ENCODE measurements at places on chromosomes 4 and X.

- no peak for DNase-seq
Observed at GRCh38 chr4:75708218-75708691, 16.1 kb upstream of the USO1 start.

DNA sequence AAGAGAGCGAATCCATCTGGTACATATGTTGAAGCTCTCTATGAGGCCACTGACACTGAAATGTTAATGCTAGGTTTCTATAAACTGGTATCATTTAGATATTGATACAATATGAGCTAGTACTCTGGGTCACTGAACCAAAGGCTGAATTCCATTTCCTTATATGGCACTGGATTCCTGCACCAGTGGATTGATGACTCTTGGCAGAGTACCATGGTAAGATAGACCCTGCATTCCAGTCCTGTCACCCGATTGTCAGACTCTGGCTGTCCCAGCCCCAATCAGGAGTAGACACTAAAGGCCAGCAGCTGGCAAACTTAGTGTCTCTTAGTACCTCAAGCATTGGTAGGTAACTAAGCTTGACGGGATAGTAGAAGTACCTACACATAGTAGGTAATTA lies 44.0 kb upstream of the EOLA2 start:
- no peak for DNase-seq

DNA sequence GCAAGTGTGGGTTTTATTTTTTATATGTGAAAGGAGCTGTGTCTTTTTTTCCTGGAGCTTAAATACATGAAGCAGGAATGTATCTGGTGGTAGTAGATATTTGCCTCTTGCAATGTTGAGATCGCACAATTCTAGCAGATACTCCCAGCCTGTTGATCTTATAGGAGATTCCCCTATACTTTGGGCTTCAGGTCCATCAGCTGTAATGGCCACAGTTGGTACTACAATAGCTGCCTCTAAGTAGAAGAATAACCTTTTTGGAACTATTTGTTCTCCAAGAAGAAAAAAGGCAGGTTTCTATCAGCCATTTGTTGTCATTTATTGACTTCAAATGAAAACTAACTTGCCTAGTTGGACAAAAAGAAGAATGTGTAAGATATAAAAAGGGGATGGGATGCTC lies 37.7 kb downstream of the LIMCH1 start:
- DNase-seq = no peak

GRCh38 chrX:75522565-75523431 lies at the start of gene ZDHHC15:
Gene ZDHHC15, minus strand, starts transcription at chrX:75523037. Its CDS starts 13 bp downstream, at chrX:75523024.
- DNase-seq = no peak

- DNase-seq = no peak
Observed at GRCh38 chr4:169485791-169486742, 126.3 kb downstream of the NEK1 start.

- DNase-seq = no peak
Observed at GRCh38 chrX:122552286-122552800, 631.7 kb upstream of the GRIA3 start.

- DNase-seq = no peak
Observed at GRCh38 chr4:138953961-138954371, 61.6 kb upstream of the NOCT start.

DNA sequence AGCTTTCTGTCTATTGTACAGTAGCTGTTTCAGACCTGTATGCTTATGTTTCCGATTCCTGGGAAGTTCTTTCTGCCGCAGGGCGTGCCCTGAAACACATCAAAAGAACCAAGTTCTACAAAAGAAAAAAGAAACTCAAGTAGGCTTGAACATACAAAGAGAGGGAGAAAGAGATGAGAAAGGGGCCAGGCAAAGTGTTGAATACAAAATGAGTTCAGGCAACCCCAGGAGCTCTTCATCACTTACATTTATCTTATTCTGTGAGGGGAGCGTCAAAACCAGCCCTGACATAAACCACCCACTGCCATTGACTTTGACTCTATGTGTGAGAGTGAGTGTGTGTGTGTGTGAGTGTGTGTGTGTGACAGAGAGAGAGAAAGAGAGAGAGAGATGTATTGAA lies 26.5 kb upstream of the ATOH1 start:
- DNase-seq = no peak

DNA sequence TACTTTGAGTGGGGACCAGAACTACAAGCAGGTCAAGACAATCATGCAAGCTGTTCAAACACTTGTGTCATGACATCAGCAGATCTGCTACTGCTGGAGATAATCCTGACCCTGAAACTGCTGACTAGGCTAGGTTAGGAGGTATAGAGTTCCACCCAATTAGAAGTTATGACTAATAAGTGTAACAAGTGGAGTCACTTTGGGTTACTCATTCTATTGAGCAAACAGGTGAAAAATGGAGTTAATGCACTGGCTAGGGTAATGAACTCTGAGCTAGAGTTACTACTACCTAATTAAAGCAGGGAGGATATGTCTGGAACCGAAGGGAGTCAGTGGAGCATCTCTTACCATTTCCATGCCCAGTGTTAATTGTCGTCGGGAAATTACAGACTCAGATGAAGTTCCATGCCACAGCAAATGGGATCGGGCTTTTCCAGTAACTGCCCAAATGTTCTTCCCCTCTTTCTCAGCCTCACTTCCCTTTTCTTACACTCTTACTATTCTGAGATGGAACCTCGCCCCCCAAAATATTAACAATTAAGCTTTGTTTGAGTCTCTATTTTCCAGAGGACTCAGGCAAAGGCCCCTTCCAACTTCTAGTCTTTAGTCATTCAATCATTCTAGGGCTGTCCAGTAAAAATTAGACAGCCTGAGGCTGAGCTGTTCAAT lies 19.8 kb upstream of the MANBA start:
- DNase-seq = no peak

- DNase-seq = no peak
Observed at GRCh38 chrX:33970028-33970967, 161.8 kb downstream of the FAM47A start.

DNA sequence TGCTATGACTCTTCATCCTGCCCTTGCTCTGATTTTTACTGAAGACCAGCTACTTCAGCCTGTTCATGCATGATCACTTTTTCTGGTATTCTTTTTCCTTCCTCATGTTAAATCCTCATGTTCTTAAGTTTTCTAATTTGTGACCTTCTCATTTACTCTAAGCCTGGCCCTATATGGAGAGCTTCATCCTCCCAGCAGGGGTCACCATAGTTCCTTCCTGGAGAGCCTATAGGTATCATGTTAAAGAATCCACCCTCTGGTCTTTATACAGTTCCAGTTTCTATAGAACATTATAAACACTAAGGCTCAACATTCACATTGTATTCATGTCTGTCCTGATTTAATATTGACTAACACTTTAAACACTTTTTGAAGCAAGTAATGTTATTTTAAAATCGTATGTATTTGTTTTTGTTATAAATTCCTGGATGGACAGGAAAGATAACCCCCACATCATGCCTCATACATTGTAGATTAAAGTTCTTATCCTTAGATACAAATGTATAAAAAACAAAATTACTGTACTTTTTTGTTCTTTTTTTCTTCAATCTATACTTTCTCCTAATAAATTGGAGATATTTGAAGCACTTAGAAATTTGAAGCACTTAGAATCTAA lies 53.8 kb upstream of the OTUD4 start:
- DNase-seq = no peak

- no peak for DNase-seq
Observed at GRCh38 chr4:181562399-181562798, 680.8 kb upstream of the TENM3 start.

GRCh38 chr4:129282293-129282692 lies 186.3 kb downstream of the C4orf33 start:
- DNase-seq = no peak

GRCh38 chrX:111375747-111376146 lies 36.2 kb downstream of the DCX start:
- no peak for DNase-seq

GRCh38 chr4:118834070-118834469 lies 1.9 kb downstream of the SEC24D start:
- DNase-seq = no peak

- DNase-seq = no peak
Observed at GRCh38 chr4:114997576-114998247, 115.7 kb downstream of the NDST4 start.

DNA sequence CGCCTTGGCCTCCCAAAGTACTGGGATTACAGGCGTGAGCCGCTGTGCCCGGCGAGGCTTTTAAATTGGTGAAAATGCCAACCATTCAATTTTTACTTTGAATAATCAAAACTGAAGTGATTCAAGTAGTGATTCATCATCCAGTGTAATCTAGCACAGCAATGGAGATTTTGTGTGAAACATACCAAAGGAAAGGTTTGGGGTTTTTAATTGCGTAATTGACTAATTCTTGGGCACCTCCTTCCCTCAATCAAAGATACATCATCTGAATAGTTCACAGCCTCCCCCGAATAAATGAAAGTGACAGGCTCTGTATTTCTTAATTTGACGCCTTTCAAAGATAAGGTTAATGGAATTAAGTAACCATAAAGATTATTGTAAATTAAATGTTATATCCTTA lies 69.0 kb downstream of the DMD start:
- no peak for DNase-seq
